ENCODE measurements at places on chromosomes 6 and 20.

DNA sequence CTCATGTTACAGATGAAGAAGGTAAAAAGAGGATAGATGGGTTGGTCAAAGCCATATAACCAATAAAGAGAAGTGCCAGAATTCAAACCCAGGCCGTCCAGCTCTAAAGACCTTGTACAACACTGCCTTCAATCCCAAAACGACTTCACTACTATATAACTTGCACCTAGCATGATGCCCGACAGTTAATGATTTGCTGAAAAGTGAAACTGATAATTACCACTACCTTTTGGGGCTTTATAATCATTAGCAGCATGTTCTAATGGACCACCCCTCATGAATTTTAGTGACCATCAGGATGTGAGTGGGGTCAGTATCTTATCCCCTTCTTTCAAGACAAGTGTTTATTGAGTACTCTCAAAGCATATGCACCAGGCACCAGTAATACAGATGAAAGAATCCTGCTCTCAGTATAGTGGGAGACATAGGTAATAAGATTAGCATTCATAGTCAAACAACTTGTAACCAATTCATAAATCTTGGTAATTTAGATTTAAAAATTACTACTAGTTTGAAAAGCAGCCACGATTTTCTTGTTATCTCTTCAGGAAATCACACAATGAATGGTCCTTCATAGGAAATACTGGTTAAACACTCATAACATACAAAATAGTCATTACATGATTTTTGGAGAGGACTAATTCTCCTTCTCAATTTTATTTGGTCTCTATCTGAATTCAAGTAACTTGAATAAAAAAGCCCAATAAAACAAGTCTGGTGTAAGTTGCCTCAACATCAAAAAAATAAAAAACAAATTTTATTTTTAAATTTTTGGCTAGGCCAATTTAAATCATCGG is 98.0 kb downstream of the EPB41L2 start:
- no peak for DNase-seq

DNA sequence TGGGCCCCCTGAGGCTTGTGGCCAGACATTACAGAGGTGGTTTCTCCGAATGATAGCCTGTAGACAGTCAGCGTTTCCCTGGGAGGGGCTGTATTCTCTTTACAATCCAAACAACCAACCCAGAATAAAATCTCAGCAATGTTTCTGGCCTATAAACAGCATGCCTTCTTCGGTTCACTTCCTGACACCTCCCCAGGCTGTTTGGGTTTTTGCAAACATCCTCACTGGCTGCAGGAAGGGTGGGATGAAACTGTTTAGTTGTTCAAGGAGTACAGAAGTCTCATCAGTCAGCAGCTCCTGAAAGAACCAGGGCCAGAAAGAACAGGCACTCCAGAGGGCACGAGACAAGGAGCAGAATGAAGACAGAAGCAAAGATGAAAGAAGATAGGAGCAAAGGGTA is 350.0 kb downstream of the QKI start:
- no peak for DNase-seq

DNA sequence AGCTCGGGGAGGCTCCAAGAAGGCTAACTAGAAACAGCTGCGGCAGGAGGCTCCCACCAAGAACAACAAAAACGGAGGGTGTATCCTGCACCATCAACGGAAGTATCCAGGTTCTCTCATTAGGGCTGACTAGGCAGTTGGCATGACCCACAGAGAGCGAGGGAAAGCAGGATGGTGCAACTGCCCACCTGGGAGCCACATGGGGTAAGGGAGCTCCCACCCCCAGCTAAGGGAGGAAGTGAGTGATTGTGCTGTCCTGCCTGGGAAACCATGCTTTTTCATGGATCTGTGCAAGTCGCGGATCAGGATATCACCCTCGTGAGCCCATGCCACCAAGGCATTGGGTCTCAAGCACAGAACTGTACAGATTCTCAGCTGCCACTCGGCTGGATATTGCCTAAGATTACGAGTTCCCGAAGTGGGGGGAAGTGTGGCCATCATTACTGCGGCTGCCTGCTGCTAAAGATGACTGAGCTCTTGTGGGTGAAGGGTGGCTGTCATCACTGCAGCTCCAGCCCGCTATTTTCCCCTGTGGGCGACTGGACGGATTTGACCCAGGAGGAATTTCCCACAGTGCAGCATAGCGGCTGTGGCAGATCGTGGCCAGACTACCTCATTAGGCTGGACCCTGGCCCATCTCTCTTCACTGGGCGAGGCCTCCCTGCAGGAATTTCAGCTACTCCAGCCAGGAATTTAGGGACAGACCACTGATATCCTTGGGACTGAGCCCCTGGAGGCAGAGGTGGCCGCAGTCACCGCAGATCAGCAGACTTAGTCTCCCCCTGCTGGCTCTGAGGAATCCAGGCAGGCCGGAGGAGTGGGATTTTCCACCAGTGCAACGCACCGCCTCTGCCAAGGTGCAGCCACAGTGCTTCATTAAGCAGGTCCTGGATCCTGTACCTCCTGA is 515.7 kb downstream of the FRK start:
- DNase-seq, result no peak

- no peak for DNase-seq
These were observed 132.5 kb upstream of the FOXA2 start for GRCh38 chr20:22716821-22717351.

DNA sequence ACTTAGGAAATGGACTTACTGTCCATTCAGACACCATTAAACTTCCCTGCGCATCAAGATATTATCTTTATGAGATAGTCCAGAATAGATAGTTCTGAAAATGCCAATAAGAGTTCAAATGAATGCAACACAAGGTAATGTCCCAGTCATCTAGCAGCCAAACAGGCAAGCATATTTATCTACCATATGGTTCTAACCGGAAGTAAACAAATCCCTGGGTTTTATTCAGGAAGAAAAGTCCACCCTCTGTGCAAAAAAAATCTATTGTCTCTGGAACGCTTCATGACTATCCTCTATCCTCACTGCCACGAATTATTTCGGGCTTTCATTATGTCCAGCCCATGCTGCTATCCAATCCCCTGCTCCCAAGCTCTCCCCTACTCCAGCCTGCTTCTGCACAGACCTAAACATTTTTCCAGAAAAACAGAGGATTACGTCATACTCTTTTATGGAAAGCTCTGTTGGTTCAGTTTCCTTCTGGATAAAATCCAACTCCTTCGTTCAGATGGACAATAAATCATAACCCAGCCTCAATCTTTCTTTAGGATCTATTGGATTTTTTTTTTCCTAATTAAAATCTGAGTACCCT is 11.4 kb downstream of the PPIL6 start:
- DNase-seq, result no peak

GRCh38 chr6:170013815-170014214 is 262.4 kb downstream of the ERMARD start:
- DNase-seq, result no peak

DNA sequence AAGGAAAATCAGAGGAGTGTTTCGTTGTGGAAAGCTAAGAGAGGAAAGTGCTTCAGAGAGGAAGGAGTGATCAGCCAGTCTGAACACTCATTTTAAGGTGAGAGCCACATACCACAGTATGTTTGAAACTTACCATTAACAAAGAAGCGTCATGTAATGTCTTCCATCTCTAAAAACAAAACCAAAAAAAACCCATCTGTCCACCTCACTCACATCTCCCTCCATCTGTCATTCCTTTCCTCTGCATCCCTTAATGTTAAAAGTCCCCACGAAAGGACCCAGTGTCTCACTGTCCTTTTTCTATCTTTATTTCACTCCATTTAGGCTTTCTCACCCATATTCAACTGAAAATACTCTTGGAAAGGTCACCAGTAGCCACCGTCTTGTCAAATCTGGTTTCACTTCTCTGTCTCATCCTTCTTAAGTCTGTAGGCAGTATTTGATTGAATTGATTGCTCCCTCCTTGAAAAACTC is 59.4 kb upstream of the GNRH2 start:
- DNase-seq, result no peak

DNA sequence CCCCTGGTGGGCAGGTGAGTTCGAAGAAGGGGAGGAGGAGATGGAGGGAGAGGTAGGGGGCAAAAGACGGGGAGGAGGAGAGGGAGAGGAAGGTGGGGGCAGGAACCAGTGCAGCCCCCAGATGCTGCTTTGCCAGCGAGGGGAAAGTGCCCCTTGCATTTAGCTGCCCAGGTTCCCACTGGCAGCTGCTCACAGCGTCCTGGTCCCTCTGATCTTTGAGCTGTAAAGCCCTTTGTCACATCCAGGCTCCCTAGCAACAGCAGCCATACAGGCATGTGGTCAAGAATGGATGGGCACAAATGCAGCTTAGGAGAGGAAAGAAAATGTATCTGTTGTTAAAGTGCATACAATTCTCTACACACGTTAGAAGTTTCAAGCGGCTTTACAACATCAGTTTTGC is 160.9 kb downstream of the CD83 start:
- no peak for DNase-seq

DNA sequence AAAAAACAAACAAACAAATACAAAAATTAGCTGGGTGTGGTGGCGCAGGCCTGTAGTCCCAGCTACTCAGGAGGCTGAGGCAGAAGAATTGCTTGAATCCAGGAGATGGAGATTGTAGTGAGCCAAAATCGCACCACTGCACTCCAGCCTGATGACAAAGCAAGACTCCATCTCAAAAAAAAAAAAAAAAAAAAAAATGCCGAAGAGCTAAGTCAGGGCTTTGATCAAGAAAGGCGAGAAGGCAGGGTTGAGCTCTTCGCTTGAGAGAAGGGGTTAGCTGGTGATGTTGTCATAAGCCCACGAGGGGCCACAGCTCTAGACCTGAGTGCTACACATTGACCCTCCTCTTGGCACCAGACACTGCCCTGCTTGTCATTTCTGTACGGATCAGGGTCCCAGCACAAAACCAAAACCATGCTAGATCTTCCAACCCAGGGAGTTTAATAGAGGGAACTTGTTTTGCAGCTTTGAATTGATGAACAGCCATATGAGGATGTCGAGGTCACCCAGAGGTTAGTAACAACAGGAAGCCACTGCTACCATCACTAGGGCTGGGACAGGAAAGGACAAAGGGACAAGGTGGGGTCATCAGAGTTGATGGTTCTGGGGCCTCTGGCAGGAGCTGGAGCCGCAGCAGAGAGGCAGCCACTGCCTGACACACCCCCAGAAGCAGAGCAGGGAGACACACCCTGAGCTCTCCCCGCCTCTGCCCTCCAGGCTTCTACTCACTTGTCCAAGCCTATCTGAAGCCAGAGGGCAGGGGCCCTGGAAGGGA is 122.7 kb downstream of the SNX5 start:
- DNase-seq, result no peak

GRCh38 chr20:48703511-48704219 is 124.1 kb downstream of the PREX1 start:
- DNase-seq, result no peak

- DNase-seq, result no peak
These were observed 34.8 kb upstream of the FILIP1 start for GRCh38 chr6:75528423-75528822.

- peak; percentile 74 for DNase-seq
These were observed 38.9 kb downstream of the OR2B2 start for GRCh38 chr6:27873021-27873940.

DNA sequence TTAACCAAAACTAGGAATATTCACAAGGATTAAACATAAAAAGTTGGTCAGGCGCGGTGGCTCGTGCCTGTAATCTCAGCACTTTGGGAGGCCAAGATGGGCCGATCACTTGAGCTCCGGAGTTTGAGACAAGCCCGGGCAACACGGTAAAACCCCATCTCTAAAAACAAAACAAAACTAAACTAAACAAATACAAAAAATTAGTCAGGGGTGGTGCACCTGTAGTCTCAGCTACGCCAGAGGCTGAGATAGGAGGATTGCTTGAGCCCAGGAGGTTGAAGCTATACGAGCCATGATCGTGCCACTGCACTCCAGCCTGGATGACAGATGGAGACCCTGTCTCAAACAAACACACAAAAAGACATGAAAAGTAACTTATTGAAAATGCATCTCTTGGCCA is 3.2 kb downstream of the PSORS1C2 start:
- DNase-seq, result no peak

All from hematopoietic multipotent progenitor cell treated with erythropoietin and hydrocortisone succinate and interleukin-3 and kit ligand, for 17 days (in vitro differentiated cells).